ENCODE measurements at places on chromosomes 6 and 20.
A peak's percentile ranks its signal among the peaks of the same experiment; 100 is the strongest.

- DNase-seq: no peak
These were observed 280.0 kb downstream of the BMP7 start for GRCh38 chr20:56986476-56986875.

DNA sequence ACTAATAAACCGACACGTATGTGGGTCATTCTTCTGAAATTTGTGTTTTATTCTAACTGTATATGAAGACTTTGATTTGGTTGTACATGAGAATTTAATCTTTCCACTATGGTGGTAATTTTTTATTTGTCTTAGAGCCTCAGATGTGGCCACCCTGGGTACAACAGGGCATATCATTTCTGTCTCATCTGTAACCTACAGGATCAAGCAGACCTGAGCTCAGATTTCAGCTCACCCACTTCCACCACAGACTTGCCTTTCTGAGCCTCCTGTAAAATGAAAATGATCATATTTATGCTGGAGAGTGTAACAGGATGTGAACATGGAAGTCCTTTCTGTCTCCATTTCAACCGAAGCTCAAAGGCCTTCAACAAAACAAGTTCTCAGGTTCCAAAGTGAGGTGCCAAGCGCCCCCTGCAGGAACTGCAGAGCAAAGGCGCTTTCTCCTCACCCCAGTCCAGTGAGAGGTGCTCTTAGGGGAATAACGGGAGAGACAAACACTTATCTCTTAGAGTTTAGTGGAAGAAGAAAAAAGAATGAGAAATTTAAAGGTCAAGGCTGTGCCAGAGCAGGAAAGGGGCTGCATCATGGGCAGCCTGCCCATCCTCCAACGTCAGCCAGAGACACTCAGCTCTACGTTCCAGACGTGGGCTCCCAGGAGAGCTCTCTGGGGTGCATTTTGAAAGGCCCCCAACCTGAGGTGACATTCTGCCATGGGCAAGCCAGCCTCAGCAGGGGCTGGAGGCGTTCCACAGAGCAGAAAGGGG lies 23.0 kb upstream of the CD24 start:
- peak; percentile 51 for DNase-seq

GRCh38 chr6:121399966-121400365 lies 35.5 kb upstream of the GJA1 start:
- DNase-seq: no peak

GRCh38 chr6:39493174-39493573 lies 170.7 kb upstream of the KCNK16 start:
- DNase-seq: no peak

DNA sequence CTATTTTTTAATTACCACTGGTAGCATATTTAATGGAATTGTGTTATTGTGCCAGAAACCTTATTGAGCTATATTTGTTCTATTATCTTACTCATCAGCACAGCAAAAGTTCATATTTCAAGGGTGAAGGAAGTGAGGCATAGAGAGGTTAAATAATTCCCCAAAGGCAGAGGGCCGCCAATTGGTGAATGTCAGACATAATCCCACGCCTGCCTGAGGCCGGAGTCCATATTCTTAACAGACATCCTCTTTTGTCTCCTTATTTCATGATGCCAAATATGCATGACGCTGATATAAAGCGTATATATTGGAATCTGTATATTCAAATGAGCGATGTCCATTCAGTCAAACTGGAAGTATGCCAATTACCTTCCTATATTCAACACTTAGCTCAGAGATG lies 505.0 kb upstream of the SLC35B3 start:
- no peak for DNase-seq

- DNase-seq: no peak
These were observed 9.3 kb upstream of the NQO2 start for GRCh38 chr6:2990248-2990931.

DNA sequence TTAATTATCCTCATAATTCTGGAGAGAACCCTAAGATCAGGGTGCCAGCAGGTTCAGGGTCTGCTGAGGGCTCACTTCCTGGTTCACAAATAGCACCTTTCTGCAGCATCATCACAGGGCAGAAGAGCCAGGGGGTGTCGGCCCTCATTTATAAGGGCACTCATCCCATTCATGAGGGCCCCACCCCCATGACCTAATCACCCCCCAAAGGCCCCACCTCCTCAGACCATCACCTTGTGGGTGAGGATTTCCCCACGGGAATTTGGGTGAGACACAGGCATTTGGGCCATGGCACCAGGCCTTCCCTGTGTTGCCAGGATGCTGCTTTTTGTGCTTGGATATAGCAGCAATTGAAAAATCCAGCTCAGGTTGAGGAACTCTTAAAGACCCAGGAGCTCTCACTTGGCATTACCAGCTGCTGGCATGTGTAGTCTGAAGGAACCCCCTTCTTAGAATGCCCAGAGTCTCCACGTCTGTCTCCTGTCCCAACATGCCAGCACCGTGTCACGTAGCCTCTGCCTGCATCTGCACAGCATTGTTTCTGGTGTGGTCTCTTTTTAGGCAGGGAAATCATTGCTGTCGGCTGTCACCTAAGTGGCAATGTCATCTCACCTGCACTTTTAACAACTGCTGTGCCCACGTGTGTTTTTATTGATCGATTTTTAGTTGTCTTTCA lies 71.5 kb downstream of the RPP40 start:
- DNase-seq: no peak

GRCh38 chr6:39824030-39824926 lies 32.1 kb downstream of the DAAM2 start:
- DNase-seq: no peak

DNA sequence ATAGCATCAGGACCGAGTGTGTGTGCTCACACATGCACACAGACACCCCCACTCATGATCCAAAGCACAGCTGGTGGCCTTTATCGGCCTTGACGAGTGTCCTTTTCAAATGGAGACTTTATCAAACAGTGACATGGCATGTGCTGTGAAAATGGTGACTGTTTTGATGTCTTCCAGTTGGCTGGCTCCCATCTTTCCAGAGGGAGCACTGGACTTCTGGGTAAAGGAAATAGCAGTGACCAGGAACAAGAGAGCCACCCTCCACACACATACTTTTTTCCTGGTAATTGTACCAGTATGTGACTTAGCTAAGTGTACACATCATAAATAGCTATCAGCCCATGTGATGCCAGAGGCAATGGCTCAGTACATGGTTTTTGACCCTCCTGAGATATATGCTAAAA lies 52.7 kb downstream of the ZDHHC14 start:
- no peak for DNase-seq

DNA sequence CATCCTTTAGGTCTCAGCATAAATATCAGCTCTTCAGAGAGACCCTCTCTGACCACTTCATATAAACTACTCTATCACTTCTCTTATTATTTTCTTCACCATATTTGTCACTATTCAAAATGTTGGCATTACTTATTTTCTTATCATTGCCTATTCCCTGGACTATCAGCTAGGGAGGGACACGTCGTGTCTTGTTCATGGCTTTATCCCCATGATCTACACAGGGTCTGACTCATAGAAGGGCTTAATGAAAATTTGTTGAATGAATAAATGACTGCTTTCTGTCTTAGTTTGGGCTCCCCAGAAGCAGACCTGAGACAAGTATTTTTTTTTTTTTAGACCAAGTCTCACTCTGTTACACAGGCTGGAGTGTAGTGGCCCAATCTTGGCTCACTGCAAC lies 3.0 kb upstream of the CDK5RAP1 start:
- no peak for DNase-seq

DNA sequence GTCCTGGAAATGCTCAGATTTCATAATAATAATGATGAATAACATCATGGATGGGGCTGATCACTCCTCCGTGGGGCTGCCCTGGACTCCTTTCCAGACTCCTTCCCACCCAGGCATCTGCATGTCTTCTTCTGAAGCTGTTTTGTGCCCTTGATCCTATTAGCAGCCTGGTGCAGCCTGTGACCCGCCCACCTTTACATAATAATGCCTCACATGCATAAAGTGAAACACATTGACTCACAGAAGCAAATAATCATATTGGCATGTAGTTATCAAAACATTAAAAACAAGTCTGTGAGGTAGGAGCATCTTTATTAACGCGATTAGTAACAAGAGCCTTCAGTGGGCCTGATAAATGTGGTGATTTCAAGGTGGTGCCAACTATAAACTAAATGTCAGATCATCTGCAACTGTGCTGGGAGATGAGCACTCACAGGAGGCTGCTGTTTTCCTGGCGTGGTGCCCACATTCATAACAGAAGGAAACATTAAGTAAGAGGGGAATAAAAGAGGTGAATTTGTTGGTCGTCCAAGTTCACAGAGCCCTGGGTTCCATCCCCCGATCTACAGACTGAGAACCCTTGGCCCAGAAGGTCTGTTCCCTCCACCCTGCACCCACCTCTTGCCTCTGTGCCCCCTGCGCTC lies 344.7 kb downstream of the CDH4 start:
- DNase-seq: no peak

- DNase-seq: no peak
These were observed 357.1 kb upstream of the POU3F2 start for GRCh38 chr6:98477231-98477630.

GRCh38 chr6:28090917-28091586 lies 10.7 kb downstream of the ZNF165 start:
- DNase-seq: no peak

Data from stimulated activated CD4-positive, alpha-beta T cell treated with anti-CD3 and anti-CD28 coated beads, TNF-alpha, amount 100 ng/mL, for 24 hours (primary cell).